IMR-90 (cell line): ENCODE measurements at places on chromosomes 4 and X. TPM values are rescaled to one million over a fixed set of nuclear protein-coding genes. Genes with fewer than 3 reads are reported as not detected.

Gene HSFX4
- total RNA-seq = not detected in 2 replicates

Gene CPZ
- 0.56 and 0.90 TPM in 2 replicates for total RNA-seq

Gene DMRTC1
- not detected in 2 replicates for total RNA-seq

Gene CSAG3
- not detected in 2 replicates for total RNA-seq

Gene EXOSC9
- 47.5 and 85.8 TPM in 2 replicates for total RNA-seq

Gene DCAF4L1
- under 0.01 and 0.18 TPM in 2 replicates for total RNA-seq

Gene S100G
- total RNA-seq = not detected in 2 replicates

Gene TMSB15C
- total RNA-seq = 2.0 and 5.8 TPM in 2 replicates

Gene BTK
- not detected in 2 replicates for total RNA-seq

Gene UBE2K
- total RNA-seq = 17.7 and 24.4 TPM in 2 replicates

Gene MAGEA4
- not detected in 2 replicates for total RNA-seq

Gene ARHGAP4
- 0.18 and 0.28 TPM in 2 replicates for total RNA-seq

Gene TGIF2LX
- total RNA-seq = not detected in 2 replicates

Gene CXCL3
- 0.18 TPM in 1 of 2 replicates, not detected in the other for total RNA-seq

Gene SORCS2
- total RNA-seq = 0.28 and 0.36 TPM in 2 replicates

Gene ANXA3
- 5.0 and 5.3 TPM in 2 replicates for total RNA-seq

Gene TLR2
- total RNA-seq = under 0.01 TPM in 2 replicates

Gene SPANXA1
- not detected in 2 replicates for total RNA-seq

Gene SPON2
- 21.1 and 21.7 TPM in 2 replicates for total RNA-seq

Gene VGLL1
- total RNA-seq = not detected in 2 replicates

Gene TCEAL2
- total RNA-seq = not detected in 2 replicates

Gene ERCC6L
- total RNA-seq = 5.4 and 8.1 TPM in 2 replicates

Gene DRD5
- not detected in 2 replicates for total RNA-seq

Gene TSPAN7
- not detected in 2 replicates for total RNA-seq

Gene MAP3K15
- under 0.01 TPM in 2 replicates for total RNA-seq

Gene USP17L11
- total RNA-seq = not detected in 2 replicates

Gene KIF4A
- total RNA-seq = 19.0 and 24.4 TPM in 2 replicates

Gene LINC00632
- 6.4 and 7.2 TPM in 2 replicates for total RNA-seq

Gene ZNF157
- under 0.01 TPM in 1 of 2 replicates, not detected in the other for total RNA-seq

Gene TLR10
- total RNA-seq = not detected in 2 replicates

Gene NSUN7
- total RNA-seq = not detected in 2 replicates

Gene MAGEA1
- total RNA-seq = not detected in 2 replicates

Gene DCK
- 7.0 and 14.4 TPM in 2 replicates for total RNA-seq

Gene DGAT2L6
- not detected in 2 replicates for total RNA-seq

Gene SASH3
- total RNA-seq = not detected in 2 replicates

Gene SPANXA2
- not detected in 2 replicates for total RNA-seq

Gene SYNPO2
- 1.7 and 1.8 TPM in 2 replicates for total RNA-seq

Gene ADGRL3
- total RNA-seq = 2.2 and 2.5 TPM in 2 replicates

Gene POF1B
- total RNA-seq = not detected in 2 replicates

Gene CCDC120
- total RNA-seq = under 0.01 and 0.18 TPM in 2 replicates
